Activated naive CD8-positive, alpha-beta T cell treated with anti-CD3 and anti-CD28 coated beads for 36 hours (primary cell): ENCODE measurements at places on chromosomes 13 and 19. TPM values are rescaled to one million over a fixed set of nuclear protein-coding genes. Genes with fewer than 3 reads are reported as not detected.

GRCh38 chr19:29680447-29680846 lies 15.2 kb downstream of the PLEKHF1 start:
- DNase-seq = peak; percentile 83

DNA sequence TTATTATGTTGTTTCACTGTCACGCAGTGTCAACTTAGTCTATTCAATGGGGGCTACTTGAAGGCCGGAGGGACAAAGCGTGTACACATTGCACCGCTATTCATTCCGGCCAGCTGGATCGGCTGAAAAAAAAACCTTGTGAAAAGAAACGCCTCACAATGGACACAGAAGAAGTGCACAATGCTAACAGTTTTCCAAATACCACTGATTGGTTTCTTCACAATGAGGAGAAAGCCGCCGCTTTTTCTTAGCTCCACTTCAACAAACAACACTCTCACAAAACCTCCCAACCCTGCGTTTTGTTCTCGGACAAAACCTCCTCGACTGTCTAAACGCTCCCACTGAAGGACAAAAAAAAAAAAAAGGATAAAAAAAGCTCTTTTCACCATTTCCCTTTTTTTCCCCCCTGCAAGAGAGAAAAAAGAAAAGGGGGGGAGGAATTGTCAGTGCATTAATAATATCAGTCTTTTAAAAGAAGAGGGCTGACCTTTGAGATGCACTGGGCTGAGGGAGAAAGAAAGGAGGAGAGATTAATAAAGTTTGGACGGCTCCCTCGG lies 5.4 kb downstream of the SOX21 start:
- DNase-seq = no peak

SLC25A41 gene
- total RNA-seq = 0.60 TPM

GRCh38 chr19:14977128-14977527 lies 2.5 kb downstream of the SLC1A6 start:
- DNase-seq = no peak

GRCh38 chr19:16851031-16851712 lies 22.0 kb downstream of the SIN3B start:
- DNase-seq = no peak

LENG8 gene
- 108 TPM for total RNA-seq

- DNase-seq = no peak
Observed at GRCh38 chr13:50989476-50989875, 79.9 kb downstream of the RNASEH2B start.

DNA sequence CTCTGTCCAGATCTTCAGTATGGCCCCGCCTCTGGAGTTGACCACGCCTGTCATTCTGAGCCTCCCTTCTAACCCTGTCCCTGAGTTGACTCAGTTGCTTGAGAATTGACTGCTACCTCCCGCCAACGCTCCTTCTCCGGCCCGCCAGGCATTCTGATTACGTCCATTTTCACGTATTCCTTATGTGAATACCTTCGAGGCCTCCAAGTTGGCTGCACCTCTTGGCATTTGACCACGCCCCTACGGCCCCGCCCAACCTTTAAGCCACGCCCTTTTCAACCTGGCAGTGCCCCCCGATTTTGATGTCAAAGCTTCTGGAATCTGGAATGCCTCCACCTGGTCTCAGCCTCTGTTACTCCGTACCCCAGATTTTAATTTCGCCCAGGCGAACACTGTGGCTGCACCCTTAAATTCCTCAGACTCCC lies 1.7 kb upstream of the EML2 start:
- DNase-seq = peak; percentile 62

GRCh38 chr13:74838096-74838495 lies 643.9 kb downstream of the TBC1D4 start:
- DNase-seq = no peak

GRCh38 chr19:55454787-55455243 lies 6.6 kb downstream of the ISOC2 start:
- DNase-seq = peak; percentile 52

DNA sequence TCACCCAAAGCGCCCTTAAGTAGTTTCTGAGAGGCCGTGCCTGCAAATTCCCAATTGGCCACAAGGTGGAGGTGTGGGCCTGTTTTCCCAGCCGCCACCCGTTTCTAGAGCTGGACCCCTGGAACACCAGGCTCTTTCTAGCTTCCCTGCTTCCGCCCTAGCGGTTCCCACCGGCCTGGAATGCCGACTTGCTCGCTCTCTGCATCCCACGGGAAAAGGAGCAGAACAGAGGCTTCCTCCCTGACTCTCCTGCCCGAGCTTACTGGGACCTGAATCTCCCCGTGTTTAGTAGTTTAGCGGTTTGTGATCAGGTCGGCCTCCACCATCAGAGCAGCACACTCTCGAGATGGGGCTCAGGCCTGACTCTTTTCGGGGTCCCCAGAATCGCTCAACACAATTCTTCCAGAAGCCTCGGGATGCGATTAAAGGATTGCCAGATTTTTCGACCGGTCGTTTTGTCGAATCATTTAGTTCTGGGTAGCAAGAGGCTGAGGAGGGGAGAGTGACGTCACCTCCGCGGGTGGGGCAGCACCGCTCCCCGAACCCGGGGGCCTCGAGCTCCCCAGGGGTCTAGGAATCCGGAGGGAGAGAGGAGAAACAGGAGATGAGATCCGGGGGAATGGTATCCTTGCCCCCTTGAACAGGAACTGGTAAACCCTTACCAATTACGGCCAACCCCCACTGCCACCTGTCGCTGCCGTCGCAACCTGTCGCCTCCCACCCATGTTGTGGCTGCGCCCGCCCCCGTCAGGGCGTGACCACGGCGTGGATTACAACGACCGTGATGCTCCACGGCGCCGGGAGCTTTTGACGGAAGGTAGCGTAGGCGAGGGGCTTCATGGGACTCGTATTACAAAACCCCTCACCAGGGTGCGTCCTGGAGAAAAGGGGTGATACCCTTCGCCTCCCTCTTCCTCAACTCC lies 8.0 kb downstream of the NAPSA start:
- DNase-seq = peak; percentile 84

DNA sequence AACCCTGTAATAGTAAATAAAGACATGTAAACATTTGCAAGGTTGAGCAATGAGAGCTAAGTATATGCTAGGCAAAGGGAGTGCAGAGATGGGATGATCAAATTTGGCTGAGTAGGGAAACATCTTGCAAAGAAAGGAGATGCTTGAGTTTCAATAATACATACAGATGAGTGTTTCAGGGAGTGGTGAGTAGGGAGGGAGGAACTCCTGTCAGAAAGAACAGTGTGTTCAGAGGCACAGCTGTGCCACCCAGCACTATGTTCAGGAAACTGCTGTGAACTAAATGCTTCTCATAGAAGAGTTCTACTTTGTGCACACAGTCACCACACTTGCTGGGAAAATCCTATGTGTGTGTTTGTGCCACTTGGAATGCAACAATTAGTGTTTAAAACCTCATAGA lies 1077.1 kb downstream of the UQCRFS1 start:
- no peak for DNase-seq

- DNase-seq = peak; percentile 31
Observed at GRCh38 chr19:43820098-43820883, 6.8 kb upstream of the ZNF283 start.

DNA sequence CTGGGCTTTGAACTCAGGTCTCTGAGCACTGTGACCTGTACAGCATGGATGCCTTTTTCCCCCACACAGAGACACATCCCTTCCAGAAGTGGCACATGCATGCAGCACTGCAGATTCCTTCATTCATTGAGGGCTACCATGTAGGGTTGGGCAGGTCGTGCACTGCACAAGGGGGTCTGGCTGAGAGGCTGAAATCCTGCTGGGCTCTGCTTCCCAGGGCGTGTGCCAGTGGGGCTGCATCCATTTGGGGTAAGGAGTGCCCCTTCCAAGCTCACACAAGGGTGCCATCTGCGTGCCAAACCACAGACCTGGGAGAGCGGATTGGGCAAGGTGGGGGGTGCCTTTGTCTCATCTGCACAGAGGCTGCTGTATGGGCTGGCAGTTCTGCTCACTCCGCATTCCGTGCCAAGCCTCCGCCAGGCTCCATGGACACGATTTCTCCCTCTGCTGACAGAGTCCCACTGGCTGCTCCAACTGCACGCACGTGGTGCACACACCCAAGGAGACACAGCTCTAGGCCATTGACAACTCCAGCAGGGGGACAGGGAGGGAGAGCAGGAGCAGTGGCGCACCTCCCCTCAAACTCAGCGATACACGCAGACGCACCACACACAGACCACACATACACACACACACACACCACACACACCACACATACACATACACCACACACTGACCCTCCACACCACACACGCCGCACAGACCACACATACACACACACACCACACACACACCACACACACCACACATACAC lies 4.5 kb upstream of the SHISA7 start:
- DNase-seq = no peak

DNA sequence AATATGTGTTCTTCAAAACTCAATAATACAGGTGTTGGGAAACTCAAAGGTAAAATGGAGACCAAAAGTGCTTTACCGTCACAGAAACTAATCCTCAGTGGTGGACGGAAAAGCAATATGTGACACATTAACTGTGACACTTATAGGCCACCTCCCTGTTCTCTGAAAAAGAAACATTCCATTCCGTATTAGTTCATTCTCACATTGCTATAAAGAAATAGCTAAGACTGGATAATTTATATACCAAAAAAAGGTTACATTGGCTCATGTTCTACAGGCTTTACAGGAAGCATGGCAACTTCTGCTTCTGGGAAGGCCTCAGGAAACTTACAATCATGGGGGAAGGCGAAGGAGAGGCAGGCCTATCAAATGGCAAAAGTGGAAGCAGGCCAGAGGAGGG lies 435.3 kb upstream of the HTR2A start:
- no peak for DNase-seq

DNA sequence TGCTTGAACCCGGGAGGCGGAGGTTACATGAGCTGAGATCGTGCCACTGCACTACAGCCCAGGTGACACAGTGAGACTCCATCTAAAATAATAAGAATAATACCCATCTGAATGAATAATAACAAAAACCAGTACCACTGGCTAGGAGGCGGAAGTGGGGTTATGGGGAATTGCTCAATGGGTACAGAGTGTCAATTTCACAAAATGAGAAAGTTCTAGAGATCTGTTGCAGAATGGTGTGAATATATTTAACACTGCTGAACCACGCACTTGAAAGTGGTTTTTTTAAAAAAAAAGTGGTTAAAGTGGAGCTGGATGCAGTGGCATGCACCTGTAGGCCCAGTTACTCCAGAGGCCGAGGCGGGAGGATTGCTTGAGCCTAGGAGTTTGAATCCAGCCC lies 18.5 kb downstream of the KLF2 start:
- no peak for DNase-seq

ZNF98 gene
- total RNA-seq = not detected

ZNF8 gene
- 4.1 TPM for total RNA-seq

DNA sequence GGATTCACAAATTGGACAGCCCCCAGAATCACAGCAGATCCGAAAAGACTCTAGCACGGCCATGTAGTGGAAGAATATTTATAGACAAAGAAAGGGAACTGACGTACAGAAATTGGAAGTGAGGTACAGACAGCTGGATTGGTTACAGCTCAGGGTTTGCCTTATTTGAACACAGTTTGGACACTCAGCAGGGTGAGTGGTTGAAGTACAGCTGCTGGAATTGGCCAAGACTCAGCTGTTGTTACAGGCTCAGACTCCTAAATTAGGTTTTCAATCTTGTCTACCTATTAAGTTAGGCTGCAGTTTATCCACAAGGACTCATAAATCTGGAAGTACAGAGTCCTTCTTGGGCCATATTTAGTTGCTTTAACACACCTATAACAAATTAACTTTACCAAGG lies 5.8 kb upstream of the CFAP97D2 start:
- DNase-seq = no peak

ZNF224 gene
- total RNA-seq = 14.6 TPM

S1PR4 gene
- 42.7 TPM for total RNA-seq

GRCh38 chr19:37594304-37594981 lies at the start of the genes ZNF540 and ZNF571:
ZNF540 (plus strand) TSS chr19:37594876; CDS start chr19:37598448, 3,572 bp downstream.
ZNF571 (minus strand) TSS chr19:37594792; CDS start chr19:37586676, 8,116 bp downstream.
- peak; percentile 90 for DNase-seq

GRCh38 chr19:18161636-18162002 lies 8.7 kb downstream of the PIK3R2 start:
- no peak for DNase-seq

DNA sequence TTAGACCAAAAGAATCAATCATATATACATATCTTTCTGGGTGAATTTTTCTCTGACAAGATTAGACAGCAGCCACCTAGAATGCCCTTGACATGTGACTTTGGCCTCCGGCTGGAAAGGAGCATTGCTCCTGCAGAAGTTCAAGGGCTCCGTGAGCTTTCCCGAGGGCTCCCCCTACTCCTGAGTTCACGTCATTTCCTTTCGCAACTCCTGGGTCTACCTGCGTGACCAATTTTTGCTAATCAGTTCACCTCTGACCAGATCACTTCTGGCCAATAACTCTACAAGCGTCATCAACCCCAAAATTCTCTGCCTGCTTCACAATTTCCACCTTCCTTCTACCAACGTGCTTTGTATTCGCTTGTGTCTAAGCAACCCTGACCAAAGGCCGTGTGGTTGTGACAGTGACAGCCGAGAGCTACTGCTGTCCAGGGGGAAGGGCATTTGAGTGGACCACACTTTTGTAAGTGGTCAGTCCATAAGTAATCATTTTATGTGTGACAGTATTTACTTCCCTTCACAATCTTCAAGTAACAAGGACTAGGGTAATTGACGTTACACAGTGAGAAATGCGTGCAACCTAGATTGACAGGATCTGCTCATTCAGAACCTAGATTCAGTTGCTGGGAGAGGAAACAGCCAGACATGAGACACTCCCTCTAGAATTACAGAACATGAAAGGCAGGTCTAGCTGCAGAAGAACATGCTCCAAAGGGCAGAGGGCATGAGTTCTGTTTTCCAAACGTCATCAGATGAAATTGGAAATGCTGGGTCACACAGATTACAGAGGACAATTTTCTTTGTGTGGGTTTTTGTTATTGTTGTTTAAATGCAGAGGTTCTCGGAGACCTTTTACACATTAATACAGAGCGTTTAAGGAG lies 145.9 kb upstream of the SPACA7 start:
- no peak for DNase-seq
